Stromal cell of bone marrow (primary cell): ENCODE measurements at places on chromosomes 3 and 15.

- DNase-seq = no peak
These were observed 28.7 kb upstream of the LHFPL4 start for GRCh38 chr3:9582332-9582731.

- no peak for DNase-seq
These were observed 36.9 kb upstream of the UBE2E2 start for GRCh38 chr3:23166276-23166675.

- no peak for DNase-seq
These were observed 36.7 kb upstream of the MFGE8 start for GRCh38 chr15:88949734-88950400.

DNA sequence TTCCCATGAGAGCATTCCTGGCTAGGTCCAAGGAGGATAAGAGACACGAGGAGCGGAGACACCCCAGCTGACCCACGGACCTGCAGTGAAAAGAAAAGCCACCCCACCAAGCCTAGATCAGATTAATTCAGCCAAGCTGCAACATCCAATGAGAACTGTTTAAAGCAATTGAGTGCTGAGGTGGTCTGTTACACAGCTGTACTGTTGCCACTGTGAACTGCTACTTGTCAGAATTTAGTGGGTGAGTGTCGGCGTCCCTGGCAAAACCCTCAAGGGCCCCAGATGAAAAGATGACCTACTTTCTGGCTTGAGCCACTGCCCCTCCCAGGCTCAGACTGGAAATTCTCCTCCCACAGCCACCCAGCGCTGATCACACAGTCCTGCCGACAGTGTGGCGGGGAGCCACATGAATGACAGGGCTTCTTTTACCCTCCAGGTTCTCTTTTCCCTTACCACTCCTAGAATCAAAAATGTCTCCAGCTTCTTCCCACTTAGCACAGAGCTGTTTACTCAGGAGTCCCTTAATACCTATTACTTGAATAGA is 26.4 kb upstream of the KBTBD12 start:
- no peak for DNase-seq

GRCh38 chr3:12308517-12308916 is 19.6 kb downstream of the PPARG start:
- peak; percentile 68 for DNase-seq

DNA sequence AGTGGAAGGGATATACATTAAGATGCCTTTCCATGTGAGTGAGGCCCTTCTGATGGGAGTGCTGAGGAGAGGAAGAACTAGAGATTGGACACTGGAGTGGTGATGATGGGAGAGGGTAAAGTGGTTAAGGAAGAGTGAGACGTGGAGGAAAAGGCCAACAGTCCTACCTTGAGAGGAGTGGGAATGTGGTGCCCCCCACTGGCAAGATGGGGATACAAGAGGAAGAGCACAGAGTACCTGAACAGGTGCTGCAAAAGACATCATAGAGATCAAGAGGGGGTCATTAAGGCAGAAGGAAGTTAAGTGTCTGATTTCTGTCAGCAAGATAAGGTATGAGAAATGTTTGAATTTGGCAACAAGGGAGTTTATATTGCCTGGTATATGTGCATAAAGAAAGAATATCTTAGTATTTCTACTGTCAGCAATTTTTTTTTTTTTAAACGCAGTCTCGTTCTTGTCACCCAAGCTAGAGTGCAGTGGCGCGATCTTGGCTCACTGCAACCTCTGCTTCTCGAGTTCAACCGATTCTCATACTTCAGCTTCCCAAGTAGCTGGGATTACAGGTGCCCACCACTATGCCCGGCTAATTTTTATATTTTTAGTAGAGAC is 34.0 kb downstream of the ARIH2 start:
- no peak for DNase-seq

DNA sequence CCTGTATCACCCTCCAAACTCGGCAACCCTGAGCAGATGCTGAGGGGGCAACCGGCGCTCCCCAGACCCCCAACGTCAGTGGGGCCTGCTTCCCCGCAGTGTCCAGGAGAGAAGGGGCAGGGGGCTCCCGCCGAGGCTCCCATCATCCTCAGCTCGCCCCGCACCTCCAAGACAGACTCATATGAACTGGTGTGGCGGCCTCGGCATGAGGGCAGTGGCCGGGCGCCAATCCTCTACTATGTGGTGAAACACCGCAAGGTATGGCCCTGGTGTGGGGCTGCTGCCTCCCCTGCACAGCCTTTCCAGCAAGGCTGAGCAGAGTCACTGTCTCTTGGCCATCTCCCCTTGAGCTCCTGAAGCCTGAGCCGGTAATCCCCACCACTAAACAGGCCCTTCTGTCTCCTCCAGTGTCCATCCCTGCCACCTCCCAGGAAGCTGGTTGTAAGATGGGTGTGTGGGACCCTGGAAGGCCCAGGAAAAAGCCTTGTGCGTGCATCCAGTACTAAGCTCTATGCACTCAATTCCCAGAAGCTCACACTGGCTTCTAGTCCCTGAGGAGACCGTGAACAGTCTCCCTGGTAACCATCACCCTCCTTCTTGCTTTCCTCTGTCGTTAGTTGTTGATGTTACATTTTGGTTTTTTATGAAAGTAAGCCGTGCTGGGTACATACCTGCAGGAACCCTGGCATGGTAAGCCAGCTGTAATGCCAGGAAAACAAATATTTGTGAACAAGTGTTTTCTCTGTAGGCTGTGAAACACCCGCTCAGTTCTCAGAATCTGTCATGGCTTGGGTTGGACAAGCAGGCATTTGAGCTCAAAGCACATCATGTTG is 63.3 kb downstream of the BOC start:
- DNase-seq = no peak

DNA sequence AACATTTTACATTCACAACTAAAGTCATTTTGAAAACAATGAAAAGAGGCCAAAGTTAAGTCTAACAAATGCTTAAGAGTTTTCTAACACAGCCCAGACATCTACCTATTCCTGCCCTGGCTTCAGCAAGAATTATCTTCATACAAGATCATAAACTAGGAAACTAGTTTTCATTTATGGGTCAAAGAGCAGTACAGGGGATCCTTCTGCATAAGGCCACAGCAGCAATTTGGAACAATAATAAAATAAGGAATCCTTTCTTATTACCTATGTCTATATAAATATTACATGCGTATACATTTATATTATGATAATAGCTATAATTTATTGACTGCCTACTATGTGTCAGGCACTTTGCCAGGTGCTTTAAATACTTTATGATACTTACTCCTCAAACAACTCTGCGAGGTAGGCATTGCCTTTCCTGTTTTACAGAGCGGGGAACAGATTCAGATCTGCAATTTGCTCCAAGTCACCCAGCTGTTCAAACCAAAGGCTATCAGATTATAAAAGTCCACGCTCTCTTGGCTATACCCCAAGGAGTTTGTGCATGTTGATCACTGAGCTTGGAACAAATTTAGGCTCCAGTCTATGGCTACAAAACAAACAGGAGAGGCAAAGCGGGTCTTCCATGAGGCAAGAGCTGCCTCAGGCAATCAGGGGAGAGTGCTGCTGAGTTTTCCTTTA is 196.4 kb downstream of the RORA start:
- DNase-seq = no peak

DNA sequence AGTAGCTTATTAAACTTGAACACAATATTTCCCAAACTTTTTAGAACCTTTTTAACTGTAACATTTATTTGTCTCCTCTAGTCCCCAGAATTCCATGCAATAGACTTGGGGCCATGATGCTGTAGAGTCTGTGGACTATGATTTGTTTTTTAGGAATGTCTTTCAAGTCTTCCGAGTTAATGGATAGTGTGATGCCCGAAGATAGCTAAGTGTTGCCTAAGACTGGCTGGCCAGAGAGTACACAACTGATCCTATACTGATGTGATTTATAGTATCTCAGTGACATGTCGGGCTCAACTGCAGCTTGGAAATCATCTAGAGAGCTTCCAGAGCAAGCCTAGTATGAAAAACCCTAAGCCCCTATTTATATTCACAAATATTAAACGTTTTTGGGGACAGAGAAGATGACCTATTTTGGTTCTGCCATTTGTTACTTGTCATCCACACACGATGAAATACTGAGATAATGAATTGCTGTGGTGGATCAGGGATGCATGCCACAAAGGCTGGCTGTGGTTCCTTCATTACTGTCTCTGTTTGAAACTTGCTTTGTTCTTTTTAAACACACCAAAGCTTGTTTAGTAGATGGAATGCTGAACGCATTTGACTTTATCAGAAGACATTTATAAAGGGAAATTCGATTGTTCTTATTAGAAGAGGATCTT is 507.4 kb downstream of the TAFA4 start:
- DNase-seq = no peak

GRCh38 chr15:66825731-66826130 is 123.7 kb downstream of the SMAD6 start:
- DNase-seq = no peak

GRCh38 chr3:85161544-85161943 is 202.8 kb downstream of the CADM2 start:
- DNase-seq = no peak

DNA sequence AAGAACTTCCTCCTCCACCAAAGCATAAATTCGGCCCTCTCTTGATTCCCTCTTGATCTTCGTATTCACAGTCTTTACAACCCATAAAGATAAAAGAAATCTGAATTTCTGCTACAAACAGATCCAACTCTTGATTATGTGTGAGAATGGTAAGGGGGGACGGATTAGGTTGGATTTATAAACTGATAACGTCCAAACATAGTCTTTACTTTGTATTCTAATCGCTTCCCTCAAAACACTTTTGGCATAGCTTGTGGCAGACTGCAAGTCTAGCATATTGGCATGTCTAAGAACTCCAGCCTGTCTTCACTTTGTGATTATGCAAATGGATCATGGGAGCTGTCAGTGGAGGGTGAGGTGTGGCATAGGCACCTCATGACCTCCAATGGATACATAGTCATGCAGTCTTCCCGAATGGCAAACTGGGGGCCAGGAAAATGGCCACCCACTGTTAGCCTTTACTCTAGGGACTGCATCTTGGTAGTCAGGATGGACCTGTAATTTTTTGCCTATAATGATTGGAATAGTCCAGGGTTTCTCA is 24.3 kb upstream of the GPR171 start:
- no peak for DNase-seq

DNA sequence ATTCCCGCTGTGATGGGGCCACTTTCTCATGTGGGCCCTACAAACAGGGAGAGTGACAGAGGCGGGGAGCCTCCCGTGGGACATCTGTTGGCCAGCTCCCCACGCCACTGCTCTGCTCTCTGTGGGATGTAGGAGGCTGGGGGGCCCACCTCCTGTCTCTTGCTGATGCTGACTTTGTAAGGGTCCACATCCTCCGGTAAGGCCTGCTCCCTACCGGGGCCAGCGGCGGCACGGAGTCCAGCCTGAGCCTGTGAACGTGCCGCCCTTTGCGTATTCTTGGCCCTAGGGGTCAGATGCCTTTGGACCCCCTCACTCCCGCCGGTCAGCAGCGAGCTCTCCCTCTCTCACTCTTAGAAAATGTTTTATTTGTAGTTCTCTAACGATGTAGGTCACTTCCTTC is 153.2 kb downstream of the LRRC28 start:
- no peak for DNase-seq

- DNase-seq = no peak
These were observed 230.5 kb upstream of the AGTR1 start for GRCh38 chr3:148466980-148467740.

DNA sequence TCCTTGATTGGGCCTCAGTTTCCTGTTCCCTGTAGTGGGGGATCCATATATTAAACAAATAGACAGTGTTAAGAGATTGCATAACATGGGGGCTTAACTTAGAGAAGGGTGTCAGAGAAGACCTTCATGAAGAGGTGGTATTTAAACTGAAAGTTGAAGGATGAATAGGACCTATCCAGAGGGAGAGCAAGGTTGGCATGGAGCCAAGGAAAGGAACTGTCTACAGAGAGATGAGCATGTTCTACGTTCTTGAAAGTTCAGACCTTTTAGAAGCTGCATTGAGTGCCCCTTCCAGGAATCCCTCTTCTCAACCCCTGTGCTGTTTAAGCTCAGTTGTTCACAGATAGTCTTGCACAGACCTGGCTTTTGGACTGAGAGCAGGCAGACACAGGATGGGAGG is 2.4 kb downstream of the HTD2 start:
- DNase-seq = no peak

DNA sequence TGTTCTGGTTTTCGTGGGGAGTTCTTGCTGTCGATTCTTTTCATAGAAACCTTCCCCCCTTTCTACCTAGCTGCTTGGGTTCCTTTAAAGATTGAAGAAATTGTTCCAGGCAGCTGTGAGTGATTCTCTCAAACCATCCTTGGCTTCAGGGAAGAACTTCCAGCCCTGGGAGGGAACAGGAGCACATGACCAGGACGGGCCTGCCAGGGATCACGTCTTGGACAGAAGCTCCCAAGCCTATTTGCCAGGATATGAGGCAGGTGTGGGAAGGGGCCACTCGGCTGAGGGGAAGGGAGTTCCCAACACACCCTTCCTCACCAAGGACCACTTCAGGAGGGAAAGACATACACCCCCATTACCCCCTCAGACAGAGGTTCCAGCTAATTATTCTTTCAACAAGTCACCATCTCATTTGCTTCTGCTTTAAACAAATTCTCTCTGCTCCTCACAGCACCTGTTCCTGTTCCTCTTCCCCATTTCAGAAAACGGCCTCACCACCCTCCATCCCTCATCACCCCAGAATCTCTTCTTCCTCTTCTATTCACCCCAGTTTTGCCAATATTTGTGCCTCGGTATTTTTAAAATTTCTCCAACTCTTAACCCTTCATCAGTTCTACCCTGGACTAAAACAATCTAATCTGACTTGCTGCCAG is 62.5 kb downstream of the WHAMM start:
- no peak for DNase-seq

GRCh38 chr3:75048650-75049049 is 434.2 kb upstream of the CNTN3 start:
- no peak for DNase-seq

GRCh38 chr3:39319249-39319648 is 10.3 kb upstream of the CCR8 start:
- DNase-seq = no peak

GRCh38 chr3:28575100-28575745 is 226.6 kb upstream of the AZI2 start:
- no peak for DNase-seq

GRCh38 chr3:131605916-131606315 is 103.1 kb upstream of the MRPL3 start:
- DNase-seq = no peak
